Small intestine (tissue), 16 donors: ENCODE measurements at places on chromosomes 16 and 17. TPM values are rescaled to one million over a fixed set of nuclear protein-coding genes. Genes with fewer than 3 reads are reported as not detected.

MTSS2 gene
- 15.2 TPM for polyA plus RNA-seq

CDRT15 gene
- polyA plus RNA-seq: 0.40 TPM

CES4A gene
- polyA plus RNA-seq: 15.9 TPM

PLCG2 gene
- 27.5 TPM for polyA plus RNA-seq

PRKCB gene
- 2.3 TPM for polyA plus RNA-seq

CDT1 gene
- 1.1 TPM for polyA plus RNA-seq

NMRAL1 gene
- polyA plus RNA-seq: 70.9 TPM

SULT1A3 gene
- polyA plus RNA-seq: 43.0 TPM

GCGR gene
- 2.2 TPM for polyA plus RNA-seq

PEX12 gene
- polyA plus RNA-seq: 3.6 TPM

SDR42E1 gene
- polyA plus RNA-seq: 13.9 TPM

DOC2B gene
- under 0.01 TPM for polyA plus RNA-seq

CLDN6 gene
- not detected for polyA plus RNA-seq

NPTX1 gene
- 0.15 TPM for polyA plus RNA-seq

NPIPB13 gene
- polyA plus RNA-seq: 3.2 TPM

ABCC11 gene
- not detected for polyA plus RNA-seq

BEAN1 gene
- not detected for polyA plus RNA-seq

C17orf113 gene
- 0.49 TPM for polyA plus RNA-seq

FNDC8 gene
- polyA plus RNA-seq: not detected

ACLY gene
- polyA plus RNA-seq: 53.2 TPM

CHST5 gene
- 37.7 TPM for polyA plus RNA-seq

TNFRSF17 gene
- 19.7 TPM for polyA plus RNA-seq

METTL2A gene
- 6.7 TPM for polyA plus RNA-seq

SSH2 gene
- 18.9 TPM for polyA plus RNA-seq

TMEM238L gene
- 26.8 TPM for polyA plus RNA-seq

CHST4 gene
- not detected for polyA plus RNA-seq

HIC1 gene
- 11.2 TPM for polyA plus RNA-seq

CES1 gene
- 3.1 TPM for polyA plus RNA-seq

PARD6A gene
- 2.5 TPM for polyA plus RNA-seq

PYDC1 gene
- 0.32 TPM for polyA plus RNA-seq

BCO1 gene
- polyA plus RNA-seq: 4.9 TPM

CARD14 gene
- 3.1 TPM for polyA plus RNA-seq

TP53TG3F gene
- polyA plus RNA-seq: not detected

IL17C gene
- not detected for polyA plus RNA-seq

IGF2BP1 gene
- 0.45 TPM for polyA plus RNA-seq

SMIM36 gene
- polyA plus RNA-seq: not detected

AOC2 gene
- 1.1 TPM for polyA plus RNA-seq

OTOP3 gene
- polyA plus RNA-seq: 6.4 TPM

ITGAD gene
- not detected for polyA plus RNA-seq

RNF43 gene
- polyA plus RNA-seq: 3.5 TPM

PPL gene
- polyA plus RNA-seq: 13.6 TPM

DGKE gene
- polyA plus RNA-seq: 0.67 TPM

ETV4 gene
- polyA plus RNA-seq: 16.4 TPM

NLGN2 gene
- polyA plus RNA-seq: 0.22 TPM

USP6 gene
- polyA plus RNA-seq: 0.03 TPM

ZG16B gene
- 5.2 TPM for polyA plus RNA-seq

ITGAL gene
- 4.1 TPM for polyA plus RNA-seq

TBC1D3 gene
- not detected for polyA plus RNA-seq

PRRT2 gene
- polyA plus RNA-seq: 6.3 TPM

KRT20 gene
- 66.8 TPM for polyA plus RNA-seq

SLC6A4 gene
- 2.9 TPM for polyA plus RNA-seq

KRTAP9-8 gene
- not detected for polyA plus RNA-seq

KRTAP9-4 gene
- polyA plus RNA-seq: not detected
